Activated naive CD8-positive, alpha-beta T cell treated with anti-CD3 and anti-CD28 coated beads for 36 hours (primary cell): ENCODE measurements at places on chromosomes 1 and 21.
A peak's percentile ranks its signal among the peaks of the same experiment; 100 is the strongest.

DNA sequence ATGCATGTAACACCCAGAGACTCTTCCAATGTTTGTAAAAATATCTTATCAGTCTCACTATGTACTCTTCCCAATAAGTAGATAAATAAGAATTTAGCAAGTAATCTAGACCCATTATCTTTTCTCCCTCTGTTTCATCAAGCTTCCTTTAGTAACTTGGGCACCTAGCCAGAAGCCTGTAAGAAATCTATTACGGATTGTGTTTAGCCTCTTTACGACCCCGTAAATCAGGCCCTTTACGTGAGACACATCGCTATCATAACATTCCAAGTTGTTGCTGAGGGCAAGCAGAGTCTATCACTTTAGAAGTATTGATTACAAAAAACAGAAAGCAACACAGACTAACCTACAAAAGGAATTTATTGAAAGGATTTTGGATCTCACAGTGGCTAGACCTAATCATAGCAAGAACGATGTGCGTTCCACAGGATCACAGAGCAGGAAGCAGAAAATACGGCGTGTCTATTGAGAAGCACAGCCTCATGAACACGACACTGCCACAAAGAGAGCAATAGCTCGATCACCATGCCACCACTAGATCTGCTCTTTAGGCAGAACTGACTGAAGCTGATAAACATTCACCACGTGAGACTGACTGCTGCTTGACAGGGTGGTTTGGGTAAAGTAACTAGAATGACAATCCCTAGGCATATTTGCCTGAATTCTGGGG lies 922.1 kb downstream of the AMY1C start:
- no peak for DNase-seq

DNA sequence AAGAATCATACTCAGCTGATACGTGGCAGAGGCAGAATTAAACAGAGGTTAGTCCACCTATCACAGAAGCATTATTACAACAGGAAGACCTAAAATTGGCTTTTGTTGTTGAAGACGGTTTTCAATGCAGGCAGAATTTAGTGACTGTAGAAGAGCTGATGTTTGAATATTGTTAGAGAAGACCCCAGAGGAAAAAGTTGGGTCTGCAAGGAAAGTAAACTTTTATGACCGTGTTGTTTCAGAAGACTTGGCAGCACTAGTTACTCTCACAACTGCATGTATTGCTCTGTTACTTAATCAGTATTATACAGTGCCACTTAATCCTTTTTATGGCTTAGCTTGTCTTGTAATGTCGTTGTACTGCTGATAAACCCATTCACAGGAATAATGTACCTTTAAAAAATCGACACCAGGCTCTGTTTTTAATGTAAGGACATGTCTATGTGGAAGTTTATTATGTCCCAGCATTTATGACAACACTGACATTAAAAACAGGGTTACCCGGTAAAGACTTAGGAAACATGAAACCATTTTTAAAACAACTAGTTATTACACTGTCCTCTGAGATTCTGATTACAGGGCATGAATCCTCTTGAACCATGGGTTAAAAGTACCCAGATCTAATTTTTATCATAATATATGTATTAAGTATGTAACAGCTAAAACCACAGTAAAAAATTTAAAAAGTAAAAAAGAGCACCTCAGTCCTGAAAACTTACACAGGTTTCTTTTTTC lies 235.4 kb downstream of the TTLL7 start:
- DNase-seq: no peak

- DNase-seq: peak; percentile 10
Observed at GRCh38 chr1:201999625-202000238, 10.7 kb upstream of the ELF3 start.

- DNase-seq: no peak
Observed at GRCh38 chr21:42682661-42683210, 29.3 kb downstream of the PDE9A start.

GRCh38 chr1:174744886-174745285 lies 254.9 kb upstream of the CACYBP start:
- DNase-seq: no peak

DNA sequence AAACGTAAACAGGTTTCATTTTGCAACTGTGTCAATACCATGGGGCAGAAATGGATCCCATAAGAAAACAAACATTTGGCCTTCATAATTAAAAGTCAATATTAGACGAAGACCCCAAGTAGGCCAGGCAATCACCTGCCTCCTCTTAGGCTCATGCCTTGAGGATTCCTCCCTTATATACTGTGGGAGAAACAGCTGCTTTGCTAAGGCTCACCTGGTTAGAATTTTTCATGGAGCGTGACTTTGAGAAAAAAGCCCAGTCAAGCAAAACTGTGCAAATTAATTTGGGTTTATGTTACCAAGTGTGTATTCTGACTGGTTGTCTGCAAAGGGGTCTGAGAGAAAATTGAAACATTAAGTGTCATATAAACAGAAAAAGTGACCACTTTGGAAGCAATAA lies 605.3 kb upstream of the USP24 start:
- DNase-seq: no peak

GRCh38 chr1:10105484-10105883 lies 72.7 kb downstream of the UBE4B start:
- DNase-seq: no peak

GRCh38 chr21:34858559-34858958 lies 189.8 kb downstream of the CLIC6 start:
- DNase-seq: no peak

DNA sequence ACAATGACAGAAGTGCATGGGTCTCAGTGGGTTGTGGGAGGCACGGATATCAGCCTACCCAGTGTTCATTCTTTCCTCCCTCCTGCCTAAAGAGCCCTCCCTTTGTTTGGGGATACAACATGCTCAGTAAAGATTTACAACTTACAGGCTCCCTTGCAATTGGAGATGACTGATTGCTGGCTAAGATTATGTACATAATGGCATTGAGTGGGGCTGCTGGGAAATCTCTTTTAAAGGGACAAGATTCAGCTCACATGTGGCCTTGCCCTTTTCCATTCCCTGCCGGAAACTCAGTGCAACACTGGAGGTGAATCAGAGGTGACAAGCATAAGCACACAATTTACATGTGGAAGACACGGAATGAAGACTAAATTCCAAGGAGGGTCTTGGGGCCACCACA lies 83.7 kb upstream of the CHRM3 start:
- no peak for DNase-seq

- no peak for DNase-seq
Observed at GRCh38 chr1:203089001-203089650, 3.3 kb upstream of the MYOG start.

- DNase-seq: no peak
Observed at GRCh38 chr1:116559304-116559761, 11.5 kb downstream of the CD58 start.

DNA sequence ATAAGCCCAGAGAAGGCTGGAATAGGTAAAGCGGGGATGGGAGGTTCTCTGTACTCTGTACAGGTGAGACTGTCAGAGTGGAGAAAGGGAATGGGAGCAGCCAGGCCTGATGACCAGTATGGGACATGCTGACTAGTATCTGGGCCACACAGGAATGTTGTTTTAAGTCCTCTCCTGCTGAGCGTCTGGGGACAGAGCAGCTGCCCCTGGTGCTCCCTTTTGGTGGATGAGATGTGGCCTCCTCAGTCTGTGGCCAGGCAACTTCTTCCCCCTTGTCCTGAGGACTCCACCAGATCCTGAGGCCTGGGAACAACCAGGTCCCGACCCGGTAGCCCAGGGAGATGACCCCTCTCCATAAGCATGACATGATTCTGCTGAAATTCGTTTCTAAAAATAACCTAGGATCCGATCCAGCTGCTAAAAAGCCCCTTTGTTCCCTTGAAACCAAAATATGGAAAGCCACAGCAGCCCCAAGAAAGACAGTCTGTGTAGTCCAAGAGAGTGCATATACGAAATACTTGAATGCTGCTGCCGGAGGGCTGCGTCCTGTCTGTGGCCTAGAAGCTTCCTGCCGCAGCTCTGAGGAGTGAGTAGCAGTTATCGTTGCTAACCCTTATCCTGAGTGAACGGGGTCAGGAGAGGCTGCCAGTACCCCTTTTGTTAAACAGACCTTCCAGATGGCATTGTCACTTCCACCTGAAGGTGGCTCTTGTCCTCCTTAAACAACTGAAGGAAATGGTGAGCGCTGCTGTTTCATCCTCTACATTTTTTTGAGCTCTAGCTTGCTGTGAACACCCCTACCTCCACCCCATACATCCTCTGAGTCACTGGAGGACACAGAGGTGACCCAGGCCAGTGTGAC lies 47.1 kb downstream of the ATP2B4 start:
- DNase-seq: peak; percentile 67

DNA sequence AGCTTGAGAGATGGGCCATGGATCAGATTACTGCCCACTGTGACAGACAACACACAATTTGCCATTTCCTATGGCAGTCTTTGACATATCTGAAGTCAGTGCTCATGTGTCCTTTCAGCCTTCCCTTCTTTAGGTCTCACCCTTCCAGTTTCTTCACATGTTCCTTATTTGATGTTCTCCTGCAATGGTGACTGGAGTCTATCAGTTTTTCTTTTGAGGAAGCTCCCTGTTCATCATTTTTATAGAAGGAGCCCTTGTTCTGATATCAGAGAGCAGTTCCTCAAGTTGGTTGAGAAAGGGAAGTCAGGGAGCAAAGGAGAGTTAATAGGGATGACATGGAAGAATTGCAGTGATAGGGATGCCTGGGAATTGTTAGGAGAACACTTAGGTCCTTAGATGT lies 42.2 kb downstream of the DISC1 start:
- DNase-seq: no peak

DNA sequence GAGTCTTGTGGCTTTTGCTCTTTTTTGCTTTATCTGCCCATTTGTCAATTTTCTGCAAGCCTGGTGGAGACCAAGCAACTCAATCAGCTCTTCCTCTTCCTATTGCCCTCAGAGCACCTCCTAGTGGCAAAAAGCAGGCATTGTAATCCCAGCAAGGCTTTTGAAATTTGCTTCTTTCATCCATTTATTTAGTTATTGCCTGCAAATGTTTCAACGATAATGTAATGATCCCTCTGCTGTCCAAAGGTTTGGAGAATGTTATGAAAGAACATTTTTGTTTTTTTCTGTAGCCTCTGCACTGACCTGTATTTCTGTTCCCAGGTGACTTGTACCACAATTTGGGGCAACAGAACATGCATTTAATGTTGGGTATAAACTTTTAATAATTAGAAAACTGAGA lies 127.8 kb downstream of the GABPA start:
- peak; percentile 10 for DNase-seq

GRCh38 chr1:212915245-212916091 lies 34.9 kb upstream of the VASH2 start:
- no peak for DNase-seq

- DNase-seq: no peak
Observed at GRCh38 chr1:30805304-30806003, 47.9 kb upstream of the LAPTM5 start.

DNA sequence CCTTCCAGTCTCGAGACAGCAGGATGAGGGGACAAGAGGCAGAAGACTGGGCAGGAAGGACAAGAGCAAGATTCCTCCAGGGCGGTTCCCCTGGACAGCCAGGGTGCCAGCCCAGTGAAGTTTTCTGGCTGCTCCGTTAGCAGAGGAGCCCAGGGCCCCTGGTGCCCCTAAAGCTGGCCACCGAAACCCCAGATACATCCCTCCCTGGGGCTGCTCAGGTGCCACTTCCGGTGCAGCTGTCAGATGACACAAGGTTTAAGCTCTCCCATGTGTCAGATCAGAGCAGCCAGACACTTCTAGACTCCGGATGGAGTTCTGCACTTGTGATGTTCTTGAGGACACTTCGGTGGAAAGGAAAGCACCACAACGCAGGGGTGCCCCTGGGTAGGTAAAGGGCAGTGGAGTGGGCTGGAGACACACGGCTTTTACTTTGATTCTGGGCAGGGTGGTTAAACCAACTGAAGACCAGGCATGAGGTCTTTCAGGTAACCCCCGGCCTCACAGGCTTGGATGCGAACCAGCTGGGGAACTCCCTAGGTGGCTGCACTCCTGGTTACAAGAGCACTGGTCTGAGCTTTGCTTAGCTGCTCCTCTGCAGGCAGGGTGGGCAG lies 85.7 kb downstream of the ITPKB start:
- DNase-seq: peak; percentile 68

- no peak for DNase-seq
Observed at GRCh38 chr1:145908653-145909052, 1.2 kb downstream of the ITGA10 start.

- no peak for DNase-seq
Observed at GRCh38 chr1:193212637-193213036, 26.2 kb upstream of the B3GALT2 start.

DNA sequence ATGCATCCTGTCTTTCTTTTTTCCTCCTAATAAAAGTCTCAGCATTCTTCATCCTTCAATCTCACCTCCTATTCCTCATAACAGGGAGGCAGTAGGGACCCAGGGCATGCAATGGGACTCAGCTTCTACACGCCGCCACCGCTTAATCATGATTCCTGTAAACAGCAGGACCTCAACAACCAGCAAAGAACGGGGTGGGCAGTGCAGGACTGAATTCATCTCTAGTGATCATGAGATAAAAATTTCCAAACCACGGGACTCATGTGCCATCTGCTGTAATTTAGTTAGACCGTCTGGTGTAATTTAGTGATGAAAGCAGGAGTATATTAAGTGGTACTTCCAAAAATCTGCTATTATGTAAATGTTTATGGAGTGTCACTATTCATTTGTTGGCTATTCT lies 5.4 kb downstream of the PRAMEF12 start:
- no peak for DNase-seq

DNA sequence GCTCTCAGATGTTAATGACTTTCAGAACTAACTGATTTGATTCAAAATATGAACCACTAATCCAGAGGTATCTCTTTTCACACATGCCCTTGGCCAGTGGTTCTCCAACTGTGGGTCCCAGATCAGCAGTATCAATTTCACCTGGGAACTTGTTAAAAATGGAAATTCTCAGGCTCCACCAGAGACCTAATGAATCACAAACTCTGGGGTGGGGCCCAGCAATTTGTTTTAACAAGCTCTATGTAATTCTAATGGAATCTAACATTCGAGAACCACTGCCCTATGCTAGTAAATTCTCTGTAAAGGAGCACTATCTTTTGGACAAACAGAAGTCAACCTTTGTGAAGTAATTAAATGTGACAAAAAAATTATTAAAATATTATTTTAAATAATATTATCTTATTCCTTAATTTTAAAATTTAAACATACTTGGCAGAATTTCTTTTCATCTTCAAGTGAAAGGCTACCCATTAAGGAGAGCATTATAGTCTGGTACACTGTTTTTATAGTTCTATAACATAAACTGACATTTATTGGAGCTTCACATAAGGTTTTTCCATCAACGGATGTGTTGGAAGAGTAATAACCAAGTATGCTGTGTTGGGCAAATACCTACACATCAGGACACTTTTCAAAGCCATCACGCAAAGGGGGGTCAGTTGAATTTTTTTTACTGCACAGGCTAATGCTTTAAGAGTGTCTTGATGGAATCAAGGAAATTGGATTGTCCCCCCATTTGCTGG lies 130.4 kb downstream of the LHX4 start:
- DNase-seq: no peak

- no peak for DNase-seq
Observed at GRCh38 chr1:26409191-26409807, 1.3 kb upstream of the LIN28A start.

- DNase-seq: no peak
Observed at GRCh38 chr1:2968471-2968881, 52.8 kb upstream of the ACTRT2 start.

- DNase-seq: no peak
Observed at GRCh38 chr1:212291505-212292134, 6.4 kb downstream of the PPP2R5A start.

- no peak for DNase-seq
Observed at GRCh38 chr1:19419691-19420090, 65.6 kb downstream of the CAPZB start.

GRCh38 chr1:44508397-44508745 lies 103.3 kb downstream of the RNF220 start:
- no peak for DNase-seq
